Stimulated activated effector memory CD8-positive, alpha-beta T cell treated with anti-CD3 and anti-CD28 coated beads, Interleukin-12 subunit alpha, Interleukin-12 subunit beta, amount 100 ng/mL, for 72 hours (primary cell): ENCODE measurements at places on chromosomes 2 and 18.

DNA sequence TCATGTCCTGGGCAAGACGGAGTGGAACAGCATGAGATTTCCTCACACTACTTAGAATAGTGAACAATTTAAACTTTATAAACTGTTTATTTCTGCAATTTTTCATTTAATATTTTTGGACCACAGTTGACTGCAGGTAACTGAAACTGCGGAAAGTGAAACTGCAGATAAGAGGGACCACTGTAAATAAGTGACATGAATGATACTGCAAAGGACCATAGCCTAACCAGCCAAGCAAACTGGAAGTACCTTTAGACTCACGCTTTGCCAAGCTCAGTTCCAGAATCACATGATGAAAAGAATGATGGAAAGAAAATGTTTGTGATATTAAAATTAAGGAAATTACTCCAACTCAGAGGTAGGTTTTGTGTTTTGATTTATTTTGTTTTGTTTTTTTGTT lies 94.6 kb upstream of the ITGA4 start:
- no peak for DNase-seq

GRCh38 chr2:127153691-127154158 lies 46.8 kb upstream of the BIN1 start:
- no peak for DNase-seq

DNA sequence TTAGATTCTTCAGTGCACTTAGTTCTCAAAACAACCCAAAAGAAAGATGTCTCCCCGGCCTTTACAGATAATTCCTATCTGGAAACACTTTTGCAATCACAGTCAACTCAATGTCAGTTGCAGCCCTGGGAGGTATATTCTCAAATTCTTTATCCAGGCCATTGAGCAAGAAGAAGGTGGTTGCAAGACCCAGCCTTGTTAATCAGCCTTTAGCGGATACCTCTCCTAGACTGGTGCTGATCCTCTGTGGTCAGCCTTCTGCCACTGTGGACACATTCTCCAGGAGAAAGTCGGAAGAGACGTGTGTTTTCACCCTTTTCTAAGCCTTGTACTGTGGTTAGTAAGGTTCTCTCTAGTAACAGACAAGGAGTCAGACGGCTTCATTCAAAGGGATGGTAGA lies 7.8 kb upstream of the FZD7 start:
- DNase-seq, result no peak

DNA sequence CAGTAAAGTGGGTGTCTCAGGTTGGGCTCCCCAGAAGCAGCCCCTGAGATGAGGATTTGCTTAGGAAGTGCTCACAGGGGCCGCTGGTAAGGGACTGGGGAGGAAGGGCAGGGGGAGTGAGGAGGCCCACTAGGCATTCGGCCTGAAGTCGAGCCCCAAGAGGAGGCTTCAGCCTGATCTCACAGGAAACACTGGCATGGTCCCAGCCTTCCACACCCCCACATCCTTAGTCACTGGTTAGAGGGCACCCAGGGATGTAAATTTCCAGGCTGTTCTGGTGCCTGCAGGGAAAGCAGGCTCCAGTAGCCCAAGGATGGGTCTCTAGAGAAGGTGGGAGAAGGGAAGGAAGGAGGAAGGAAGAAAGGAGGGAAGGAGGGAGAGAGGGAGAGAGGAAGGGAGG lies 22.4 kb upstream of the KCNK3 start:
- DNase-seq, result no peak

- no peak for DNase-seq
Observed at GRCh38 chr2:10415640-10416039, 32.5 kb downstream of the ODC1 start.

GRCh38 chr2:205352593-205352992 lies 329.7 kb upstream of the NRP2 start:
- no peak for DNase-seq

DNA sequence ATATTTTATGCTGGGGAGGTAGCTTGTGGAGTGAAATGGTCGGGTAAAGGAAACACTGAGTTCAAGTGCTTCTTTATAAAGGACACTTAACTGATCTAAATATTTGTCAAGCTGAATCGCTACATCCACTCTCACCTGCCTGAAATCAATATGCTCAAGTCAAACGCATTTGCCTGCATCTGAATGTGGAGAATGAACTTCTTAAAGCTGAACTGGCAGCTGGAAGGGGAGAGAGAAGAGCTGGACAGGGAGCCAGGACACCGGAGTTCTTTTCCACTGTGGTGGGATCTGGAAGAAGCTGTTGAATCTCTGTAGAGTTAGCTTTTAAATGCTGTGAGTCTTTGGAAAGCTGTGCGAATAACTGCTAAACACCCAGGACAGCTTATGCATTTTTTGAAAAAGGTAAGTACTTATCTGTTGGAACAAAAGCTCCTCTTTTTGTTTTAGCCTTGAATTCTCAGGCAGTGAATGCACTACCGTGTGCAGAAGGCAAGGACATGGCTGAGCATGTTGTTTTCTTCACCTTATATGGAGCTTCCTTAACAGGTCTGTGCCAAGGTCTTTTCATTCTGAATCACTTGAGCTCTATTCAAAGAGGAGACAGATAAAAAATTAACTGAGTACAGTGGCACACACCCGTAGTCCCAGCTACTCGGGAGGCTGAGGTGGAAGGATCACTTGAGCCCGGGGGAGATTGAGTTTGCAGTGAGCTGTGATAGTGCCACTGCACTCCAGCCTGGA lies 74.2 kb upstream of the KLF7 start:
- DNase-seq, result no peak

GRCh38 chr2:64840426-64840881 lies 148.7 kb upstream of the SLC1A4 start:
- no peak for DNase-seq

DNA sequence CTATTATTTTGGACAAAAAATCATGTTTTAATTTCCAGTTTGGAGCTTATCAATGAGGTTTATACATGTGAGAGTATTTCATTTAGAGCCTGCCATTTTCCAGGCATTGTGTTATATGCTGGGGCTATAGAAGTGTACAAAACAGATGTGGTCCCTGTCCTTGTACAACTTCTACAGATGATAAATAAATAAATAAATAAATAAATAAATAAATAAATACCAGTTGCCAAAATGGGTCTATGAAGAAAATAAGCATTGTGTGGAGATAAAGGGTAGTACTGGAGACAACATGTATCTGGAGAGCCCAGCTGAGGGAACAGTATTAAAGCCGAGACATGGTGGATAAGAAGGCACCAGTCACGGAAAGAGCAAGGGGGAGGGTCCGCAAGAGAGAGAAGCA lies 210.0 kb downstream of the SS18 start:
- no peak for DNase-seq

- no peak for DNase-seq
Observed at GRCh38 chr2:240619506-240620148, 5.7 kb upstream of the GPR35 start.

DNA sequence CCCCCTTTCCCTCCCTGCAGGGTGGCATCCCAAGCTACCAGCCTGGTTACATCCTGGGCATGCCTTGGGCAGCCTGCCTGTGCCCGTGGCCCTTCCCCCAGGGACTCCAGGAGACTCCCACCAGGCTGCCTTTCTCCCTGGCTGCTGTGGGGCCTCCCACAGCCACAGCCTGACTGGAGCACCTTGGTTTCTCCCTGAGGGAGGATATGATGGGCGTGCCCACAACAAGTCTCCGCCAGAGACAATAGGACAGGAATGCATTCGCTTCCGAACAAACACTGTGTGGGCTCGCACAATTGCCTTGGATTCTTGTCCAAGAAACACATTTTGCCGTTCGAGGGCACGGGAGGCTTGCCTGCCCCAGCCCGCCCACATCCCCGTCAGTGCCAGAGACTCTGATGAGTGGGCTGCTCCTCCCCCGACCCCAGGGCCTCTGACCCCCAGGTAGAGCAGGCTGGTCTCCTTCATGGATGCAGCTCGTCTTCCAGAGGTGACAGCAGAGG lies 102.1 kb downstream of the SMAD7 start:
- DNase-seq, result no peak

DNA sequence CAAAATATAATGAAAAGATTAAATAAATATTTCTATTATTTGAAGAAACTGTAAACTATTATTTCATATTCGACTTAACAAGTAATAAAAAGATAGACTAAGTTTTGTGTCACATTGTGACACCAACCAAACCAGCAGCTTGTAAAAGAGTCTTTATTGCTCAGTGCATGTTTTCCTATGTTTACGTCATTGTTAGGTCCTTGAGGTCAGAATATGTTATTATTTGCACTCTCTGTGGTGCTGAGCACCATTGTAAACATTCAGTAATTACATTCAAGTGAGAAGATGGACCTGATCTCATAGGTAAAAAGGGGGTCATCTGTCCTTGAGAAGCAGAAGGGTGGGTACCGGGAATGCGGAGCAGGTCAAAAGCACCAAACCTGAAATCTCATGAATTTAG lies 1999.1 kb upstream of the CELF4 start:
- DNase-seq, result no peak

- DNase-seq, result no peak
Observed at GRCh38 chr18:47932190-47932589, 1.7 kb upstream of the SMAD2 start.

- no peak for DNase-seq
Observed at GRCh38 chr2:200077838-200078237, 122.5 kb downstream of the MAIP1 start.
